HEK293T (cell line): ENCODE measurements at places on chromosomes 11 and 22.

GRCh38 chr22:23478175-23478574 lies 101.9 kb downstream of the IGLL1 start:
- no peak for DNase-seq

- DNase-seq: no peak
Measured at GRCh38 chr11:18364495-18365073, 29.8 kb upstream of the LDHA start.

DNA sequence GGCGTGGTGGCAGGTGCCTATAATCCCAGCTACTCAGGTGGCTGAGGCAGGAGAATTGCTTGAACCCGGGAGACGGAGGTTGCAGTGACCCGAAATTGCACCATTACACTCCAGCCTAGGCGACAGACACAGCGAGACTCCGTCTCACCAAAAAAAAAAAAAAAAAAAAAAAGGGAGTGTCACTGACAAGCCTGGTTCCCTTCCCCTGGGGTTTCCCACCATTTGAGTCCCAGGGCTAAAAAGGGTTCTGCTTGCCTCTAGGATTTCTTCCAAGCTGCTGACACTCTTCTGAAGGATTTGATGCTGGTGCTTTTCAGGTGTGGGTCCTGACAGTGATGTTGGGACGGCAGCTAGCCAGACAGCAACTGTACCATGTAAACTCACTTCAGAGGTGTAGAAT lies 1.3 kb upstream of the CCDC88B start:
- DNase-seq: no peak

DNA sequence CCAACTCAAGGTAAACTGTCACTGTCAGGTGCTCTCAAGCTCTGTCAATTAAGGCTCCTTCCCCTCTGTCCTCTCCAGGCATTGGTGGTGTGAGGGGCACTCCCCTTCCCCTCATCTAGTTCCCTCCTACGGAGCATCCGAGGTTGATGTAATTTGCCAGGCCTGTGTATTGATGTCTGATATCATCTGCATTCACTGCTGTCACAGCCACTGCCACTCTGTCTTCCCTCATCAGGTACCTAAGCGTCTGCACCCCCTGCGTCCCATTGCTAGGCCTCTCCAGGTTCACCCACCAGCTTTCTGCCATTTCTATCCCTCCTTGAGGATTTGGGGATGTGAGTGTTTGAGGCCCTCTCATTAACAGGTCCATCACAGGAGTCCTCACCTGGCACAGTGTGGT lies 50.0 kb upstream of the SYT13 start:
- DNase-seq: no peak

DNA sequence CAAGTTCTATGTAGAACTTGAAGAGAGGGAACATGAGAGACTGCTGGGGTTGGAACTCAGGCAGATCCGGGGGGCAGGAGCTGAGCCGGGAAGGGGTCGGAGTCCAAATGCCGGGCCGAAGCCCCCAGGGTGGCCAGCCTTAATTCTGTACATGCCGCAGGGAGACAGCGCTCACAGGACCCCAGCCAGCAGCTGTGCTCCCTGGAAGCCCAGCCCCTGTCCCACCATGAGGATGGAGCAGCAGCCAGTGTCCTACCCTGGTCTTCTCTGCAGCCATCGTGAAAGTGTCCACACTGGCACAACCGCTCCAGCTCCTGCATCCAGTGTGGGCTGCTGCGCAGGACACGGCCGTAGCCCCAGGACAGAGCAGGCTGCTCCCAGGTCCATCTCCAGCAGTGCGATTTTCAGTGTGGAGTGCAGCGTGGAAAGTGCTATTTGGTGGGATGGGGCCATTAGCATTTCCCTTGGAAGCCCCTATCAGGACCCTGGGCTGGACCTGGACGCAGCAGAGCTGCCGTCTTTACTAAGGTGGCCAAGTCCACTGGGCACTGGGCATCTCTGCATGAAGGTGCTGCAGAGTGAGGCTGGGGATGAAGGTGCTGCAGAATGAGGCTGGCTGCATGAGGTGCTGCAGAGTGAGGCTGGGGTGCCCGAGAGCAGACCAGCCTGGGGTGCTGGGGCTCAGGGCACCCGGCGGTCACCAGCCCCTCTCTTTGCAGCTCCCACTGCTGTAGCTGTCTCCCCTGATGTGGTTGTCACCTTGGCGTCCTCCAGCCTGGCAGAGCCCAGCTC lies 737.4 kb downstream of the BRD1 start:
- DNase-seq: no peak

DNA sequence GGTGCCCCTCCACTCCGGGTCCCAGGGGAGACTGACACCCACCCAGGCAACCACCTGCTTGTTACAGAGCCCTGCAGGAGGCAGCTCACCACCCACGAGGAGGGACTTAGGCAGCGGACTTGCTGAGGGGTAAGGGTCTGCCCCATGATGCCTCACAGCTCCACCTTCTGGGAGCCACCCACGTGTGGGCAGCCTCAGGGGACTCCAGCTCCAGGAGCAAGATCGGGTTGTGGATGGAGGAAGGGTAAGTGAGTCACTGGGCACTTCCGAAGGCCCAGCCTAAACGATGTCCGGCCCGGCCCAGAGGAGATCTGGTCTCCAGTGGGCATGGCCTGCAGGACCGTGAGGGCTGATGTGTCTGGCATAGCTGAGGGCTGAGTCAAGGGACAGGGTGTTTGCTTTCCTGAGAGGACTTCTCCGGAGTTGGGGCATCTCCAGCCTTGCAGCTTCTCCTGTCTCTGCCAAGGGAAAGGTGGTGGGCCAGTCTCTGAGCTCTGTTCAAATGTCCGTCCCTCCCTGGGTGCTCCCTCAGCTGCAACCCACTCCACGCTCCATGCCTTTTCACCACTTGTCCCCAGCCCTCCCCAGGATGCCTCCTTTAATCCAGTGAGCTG lies 32.3 kb upstream of the P2RY2 start:
- DNase-seq: no peak

DNA sequence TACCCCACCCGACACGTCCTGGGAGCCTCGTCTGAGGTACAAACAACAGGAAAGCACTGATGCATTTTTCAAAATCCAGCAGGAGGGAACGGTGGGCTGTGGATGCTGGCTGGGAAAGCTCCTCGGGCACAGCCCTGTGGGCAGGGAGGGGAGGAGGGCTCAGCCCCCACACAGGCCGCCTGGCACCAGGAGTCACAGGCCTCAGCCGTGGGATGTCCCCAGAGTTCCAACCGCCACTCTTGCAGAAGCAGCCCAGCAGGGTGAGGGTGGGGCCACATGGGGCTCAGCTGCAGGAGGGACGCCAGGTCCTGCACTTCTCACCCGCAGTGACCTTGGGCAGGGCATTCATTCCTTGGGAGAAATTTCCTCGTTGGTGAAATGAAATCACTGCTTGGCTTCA lies 274.6 kb downstream of the BRD1 start:
- DNase-seq: no peak

DNA sequence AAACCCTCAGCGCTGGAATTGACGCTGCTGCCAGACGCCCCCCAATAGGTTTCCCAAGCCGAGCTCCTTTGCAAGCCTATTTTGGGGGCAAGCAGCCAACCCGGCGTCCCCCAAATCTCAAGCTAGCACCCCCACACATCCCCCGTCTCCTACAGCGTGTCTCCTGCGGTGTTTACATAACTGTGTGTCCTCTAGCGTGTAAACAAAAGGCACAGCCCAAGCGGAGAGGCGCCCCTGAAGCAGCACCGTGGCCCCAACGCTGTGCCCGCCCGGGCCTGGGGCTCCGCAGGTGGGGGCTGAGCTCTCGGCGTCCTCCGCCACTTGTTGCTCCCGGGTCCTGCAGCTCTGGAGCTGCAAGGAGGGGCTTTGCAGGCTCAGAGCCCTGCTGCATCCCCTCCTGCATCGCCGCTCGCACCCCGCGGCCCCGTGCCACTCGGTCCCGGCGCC lies 1.6 kb downstream of the CADM1 start:
- DNase-seq: no peak

DNA sequence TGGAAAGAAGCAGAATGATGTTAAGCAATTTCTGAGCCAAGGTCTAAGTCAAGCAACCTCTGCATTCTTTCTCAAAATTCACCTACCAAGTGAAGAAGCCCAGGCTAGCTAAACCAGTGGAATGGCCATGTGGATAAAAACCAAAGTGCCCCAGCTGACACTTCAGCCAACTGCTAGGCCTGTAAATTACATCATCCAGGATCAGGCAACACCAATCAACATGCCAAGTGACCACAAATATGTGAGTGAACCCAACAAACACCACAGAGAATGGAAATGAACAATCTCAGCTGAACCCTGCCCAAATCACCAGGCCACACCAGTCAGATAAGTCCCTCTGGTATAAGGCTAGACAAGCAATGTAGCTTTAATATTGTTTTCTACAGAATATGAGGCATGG lies 25.1 kb upstream of the FJX1 start:
- DNase-seq: no peak

DNA sequence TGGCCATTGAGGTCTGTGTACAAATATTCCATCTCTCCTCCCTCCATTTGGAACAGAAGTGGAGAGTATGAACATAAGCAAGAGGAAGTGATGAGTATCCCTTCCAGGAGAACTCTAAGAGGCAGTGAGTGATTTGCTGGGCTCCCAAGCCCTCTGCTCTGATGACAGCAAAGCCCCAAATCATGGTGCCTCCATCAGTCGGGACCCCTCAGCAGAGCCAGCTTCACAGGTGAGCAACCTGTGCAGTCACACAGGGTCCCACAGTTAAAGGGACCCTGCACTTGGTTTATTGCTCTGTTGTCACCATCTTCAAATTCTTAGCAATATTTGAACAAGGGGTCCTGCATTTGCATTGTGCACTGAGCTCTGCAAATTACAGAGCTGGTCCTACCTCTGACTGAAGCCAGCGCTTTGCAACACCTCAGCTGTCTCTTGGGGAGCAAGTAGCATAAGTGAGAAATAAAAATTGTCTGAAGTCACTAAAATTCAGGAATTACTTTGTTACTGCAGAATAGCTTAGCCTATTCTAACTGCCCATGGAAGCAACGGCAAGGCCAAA lies 466.4 kb downstream of the MN1 start:
- DNase-seq: no peak
